Stimulated activated CD4-positive, alpha-beta T cell treated with anti-CD3 and anti-CD28 coated beads, TNF-alpha, amount 100 ng/mL, for 24 hours (primary cell): ENCODE measurements at places on chromosomes 11 and 22.

DNA sequence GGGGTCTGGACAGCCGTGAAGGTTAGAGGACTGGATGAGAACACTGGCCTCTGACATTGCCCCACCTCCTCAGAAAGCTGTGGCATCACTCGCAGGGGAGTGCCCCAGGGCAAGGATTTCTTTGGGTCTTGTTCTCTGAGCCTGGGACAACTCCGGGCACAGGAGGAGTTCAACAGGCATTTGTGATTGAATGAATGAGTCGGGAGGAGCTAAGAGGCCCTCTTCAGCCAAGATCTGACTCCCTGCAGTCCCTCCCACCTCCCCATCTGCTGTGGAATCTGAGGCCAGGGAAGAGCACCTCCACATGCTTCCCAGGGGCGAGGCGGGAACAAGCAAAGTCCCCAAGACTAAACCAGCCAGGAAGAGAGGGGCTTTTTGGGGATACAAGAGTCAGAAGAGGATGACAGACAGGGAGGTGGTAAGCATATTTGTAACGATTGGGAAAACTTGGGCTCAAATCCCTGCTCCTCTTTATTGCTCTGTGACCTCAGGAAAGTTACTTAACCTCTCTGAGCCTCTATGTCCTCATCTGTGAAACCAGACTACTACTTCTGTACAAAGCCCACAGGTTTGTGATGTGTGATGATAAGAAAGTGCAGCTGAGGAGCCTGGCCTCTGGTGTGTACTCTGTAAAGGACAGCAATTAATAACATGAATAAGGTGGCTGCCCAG, 6.4 kb downstream of the TP53I11 start:
- no peak for DNase-seq

DNA sequence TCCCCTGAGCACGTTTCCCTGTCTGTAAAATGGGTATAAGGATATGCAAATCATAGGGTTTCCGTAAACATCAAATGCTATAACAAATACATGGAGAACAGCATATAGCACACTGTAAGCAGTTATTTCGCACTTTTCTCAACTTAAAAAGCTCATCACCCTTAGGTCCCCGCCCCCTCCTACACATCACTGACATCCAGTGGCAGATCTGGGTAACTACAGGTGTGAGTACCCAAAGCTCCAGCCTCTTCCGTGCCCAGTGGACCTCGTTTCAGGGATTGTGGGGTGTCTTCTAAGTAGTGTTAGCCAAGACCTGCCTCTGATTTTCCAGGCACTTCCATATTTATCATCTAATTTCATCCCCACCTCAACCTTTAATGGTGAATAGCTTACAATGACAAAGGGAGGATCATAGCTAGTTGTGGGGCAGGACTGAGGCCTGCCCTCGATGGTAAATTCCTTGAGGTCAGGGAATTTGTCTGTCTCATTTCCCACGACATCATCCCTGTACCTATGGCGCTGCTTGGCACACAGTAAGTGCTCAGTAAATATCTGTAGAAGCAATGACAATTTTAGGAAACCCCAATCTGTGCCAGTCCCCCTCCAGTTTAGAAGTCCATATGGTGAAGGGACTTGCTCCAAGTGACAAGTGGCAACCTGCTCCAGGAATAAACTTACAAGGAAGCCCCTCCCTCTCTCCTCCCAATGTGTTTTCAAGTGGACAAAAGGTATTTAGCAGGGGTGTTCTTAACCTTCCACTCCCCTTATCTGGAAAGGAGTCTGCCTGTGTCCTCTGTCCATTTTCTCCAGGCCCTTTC, 340.5 kb downstream of the TENM4 start:
- DNase-seq = peak; percentile 19

- DNase-seq = no peak
Measured at GRCh38 chr22:36640106-36640672, 63.4 kb downstream of the CACNG2 start.

- DNase-seq = no peak
Measured at GRCh38 chr11:45038923-45039322, 88.2 kb upstream of the TP53I11 start.

DNA sequence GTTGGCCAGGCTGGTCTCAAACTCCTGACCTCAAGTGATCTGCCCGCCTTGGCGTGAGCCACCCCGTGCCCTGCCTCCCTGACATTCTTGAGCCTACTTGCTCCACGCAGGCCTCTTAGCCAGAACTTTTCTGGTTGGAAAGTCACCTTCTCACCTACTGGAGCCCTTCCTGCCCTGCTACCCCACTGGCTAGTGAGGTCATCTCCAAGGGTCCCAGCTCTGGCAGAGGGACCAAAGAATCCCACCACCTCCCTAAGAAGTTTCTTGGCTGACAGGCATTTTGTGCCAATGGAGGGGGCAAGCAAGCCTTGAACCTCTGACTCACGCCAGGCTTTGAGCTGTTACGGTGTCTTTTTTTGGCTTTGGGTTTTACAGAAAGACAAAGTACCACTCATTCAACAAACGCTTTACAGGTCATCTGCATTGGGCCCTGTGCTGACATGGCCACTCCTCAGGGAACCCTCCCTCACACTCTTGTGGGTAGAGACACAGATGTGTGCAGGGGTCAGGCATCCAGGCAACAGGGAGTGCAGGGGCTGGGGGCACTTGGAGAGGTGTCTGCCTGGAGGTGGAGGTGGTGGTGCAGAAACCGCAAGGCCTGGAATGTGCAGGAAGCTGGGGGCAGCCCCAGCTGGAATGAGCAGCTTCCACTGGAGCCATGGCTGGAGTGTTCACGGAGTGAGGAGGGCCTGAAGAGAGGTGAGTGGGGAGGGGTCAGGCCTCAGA, 27.1 kb upstream of the WNT11 start:
- DNase-seq = no peak

DNA sequence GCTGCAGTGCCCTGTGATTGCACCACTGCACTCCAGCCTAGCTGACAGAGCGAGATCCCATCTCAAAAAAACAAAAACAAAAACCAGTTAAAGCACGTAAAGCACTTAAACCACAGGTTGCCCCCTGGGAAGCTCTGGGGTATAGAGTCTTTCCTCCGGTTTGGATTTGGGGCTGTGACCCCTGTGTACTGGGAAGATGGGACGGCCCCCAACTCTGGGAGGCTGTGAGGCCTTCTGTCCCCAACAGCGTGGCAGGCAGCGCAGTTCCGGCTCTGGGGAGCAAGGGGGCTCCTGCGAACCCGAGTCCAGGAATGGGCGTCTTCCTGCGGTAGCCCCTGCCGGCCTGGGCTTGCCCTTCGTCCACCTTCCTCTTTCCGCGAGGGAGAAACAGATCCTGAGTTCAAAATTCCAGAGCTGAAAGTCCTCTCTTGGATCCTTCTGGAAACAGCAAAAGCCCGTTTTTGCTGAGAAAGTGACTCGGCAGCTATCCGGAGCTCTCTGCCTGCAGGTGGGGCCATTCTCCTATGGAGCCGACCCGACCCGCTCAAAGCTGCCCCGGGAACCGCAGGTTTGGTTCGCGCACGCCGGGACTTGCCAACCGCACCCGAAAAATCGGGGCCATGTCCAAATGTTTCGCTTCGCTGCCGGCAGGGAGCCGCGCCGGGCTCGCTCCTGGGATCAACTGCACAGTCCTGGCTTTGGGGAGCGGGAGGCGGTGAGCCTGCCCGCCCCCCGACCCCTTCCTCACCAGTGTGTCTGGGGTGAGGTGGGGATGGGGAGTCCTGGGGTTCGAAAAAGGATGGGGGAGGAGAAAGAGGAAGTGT, 36.3 kb upstream of the POLA2 start:
- DNase-seq = peak; percentile 31

GRCh38 chr11:15106201-15106965, 8.3 kb upstream of the INSC start:
- DNase-seq = no peak

DNA sequence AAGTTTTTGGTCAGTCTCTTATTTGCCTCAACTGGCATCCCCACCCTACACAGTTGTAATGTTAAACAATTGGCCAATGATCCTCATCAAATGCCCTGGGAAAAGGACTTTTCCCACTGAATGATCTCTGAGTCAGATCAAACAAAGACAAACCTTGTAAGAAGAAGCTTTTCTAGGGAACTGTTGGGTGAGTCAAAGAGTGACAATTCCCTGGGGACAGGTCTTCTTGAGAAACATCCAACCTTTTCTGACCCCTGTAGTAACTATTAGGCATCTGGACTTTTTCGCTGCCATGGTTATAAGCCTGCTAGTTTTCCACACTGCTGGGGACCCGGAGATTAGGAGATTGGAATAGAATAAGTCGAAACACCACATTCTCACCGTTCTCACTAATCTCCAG, 789.8 kb upstream of the API5 start:
- DNase-seq = no peak

GRCh38 chr11:17876827-17877226, 136.0 kb downstream of the SERGEF start:
- no peak for DNase-seq

DNA sequence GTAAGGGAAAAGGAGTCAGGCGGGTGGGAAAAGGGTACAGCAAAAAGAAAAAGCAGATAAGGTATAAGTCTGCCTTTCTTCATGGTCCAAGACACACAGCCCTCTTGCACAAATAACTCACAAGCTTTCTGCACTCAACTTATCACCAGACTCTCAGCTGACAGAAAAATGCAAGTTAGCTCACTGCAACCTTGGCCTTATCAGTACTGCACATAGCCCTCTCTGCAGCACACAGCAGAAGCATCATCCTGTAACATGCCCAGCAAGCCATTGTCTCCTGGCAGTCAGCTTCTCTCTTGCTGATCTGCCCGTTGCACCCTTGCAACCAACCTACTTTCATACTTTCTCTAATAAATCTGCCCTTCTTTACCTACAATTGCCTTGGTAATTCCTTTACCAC, 5.8 kb downstream of the ZBTB44 start:
- no peak for DNase-seq

DNA sequence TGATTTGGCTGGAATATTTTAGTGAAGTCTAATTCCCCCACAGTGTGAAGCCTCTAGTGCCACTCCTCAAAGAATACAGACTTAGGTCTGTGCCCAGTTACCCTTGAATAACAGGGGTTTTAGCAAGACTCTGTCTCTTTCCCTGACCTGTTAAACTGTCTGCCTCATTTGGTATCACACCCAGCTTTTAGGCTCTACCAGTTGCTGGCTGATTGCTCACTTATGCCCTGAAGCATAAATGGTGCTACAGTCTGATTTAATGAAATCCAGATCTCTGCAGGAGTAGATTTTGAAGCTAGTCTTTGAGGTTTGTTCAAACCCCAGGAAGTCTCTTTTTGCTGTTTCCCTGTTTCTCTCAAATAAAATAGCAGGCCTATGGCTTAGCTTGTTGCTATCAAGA, 45.2 kb upstream of the LIPT2 start:
- no peak for DNase-seq

- no peak for DNase-seq
Measured at GRCh38 chr22:42194104-42194851, 63.7 kb upstream of the CYP2D6 start.

DNA sequence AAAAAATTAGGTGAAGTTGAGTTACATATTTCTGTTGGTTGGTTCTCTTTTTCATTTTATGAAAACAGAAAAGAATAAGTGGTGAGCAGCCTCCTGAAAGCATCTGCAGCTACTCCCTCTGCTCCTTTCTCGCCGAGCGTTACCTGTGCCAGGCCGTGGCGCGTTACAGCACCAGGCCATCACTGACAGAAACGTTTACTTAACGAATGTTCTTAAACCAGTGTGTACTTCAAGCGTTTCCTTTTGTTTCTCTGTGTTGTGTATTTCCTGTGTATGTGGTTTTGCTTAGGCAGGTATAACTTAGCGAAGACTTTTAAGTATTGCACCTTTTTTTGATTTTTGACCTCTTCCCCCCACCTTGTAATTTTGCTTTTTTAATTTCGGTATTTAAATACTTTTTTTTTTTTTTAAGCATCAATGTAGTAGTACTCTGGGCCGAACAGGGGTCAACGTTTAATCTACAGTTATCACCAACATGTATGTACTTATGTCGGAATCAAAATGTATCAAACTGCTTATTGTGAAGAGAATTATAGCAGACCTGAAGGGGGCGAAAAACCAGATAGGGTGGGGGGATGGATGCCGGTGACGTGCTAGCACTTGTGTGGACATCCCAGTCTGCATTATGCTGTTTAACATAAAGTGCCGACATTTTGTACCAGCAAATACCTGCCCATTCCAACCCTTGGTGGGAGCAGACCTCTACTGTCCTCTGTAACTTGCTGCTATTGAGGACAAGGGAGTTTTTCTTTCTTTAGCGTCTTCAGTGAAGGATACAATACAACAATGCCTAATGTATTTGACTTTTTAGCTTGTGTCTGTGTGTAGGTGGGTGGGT, 21.6 kb upstream of the ADSL start:
- no peak for DNase-seq

DNA sequence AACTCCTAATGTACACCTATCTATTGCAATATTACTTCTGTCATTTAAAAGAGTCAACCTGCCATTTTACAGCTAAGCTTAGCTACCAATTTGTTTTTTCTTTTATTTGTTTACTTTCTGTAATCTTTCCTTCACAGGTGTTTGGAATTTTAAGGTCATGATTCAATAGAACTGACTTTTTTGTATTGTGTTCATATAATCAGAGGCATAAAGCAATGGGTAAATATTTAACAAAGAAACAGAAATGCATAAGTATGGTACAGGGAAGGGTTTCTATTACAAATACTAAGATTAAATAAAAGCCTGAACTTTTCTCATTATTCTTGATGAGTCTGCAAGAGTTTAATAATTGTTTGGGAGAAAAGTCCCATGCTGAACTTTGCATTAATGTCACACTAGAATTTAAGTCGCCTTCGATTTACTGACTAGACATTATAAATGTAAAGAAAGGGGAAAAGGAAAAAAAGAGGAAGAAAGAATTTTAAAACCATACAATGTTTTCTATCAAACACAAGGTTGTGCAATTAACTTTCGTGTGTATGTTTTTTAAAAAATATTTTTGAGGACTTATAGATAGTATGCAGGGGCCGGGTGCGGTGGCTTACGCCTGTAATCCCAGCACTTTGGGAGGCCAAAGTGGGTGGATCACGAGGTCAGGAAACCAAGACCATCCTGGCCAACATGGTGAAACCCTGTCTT, 35.0 kb upstream of the HIPK3 start:
- no peak for DNase-seq

- DNase-seq = no peak
Measured at GRCh38 chr11:73870261-73870660, 6.4 kb downstream of the COA4 start.

GRCh38 chr11:66345316-66345649, 379 bp upstream of the BRMS1 start:
- no peak for DNase-seq

DNA sequence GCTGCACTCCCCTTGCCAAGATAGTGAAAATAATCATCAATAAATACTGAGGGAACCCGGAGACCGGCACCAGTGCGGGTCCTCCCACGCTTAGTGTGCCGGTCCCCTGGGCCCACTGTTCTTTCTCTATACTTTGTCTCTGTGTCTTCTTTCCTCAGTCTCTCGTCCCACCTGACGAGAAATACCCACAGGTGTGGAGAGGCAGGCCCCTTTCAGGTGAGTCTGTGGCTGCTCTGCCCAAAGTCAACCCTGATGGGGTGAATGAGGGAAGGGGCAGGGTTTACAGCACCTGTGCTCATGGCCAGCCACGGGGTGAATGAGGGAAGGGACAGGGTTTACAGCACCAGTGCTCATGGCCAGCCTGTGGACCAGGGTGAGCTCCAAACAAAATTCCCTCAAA, 4.7 kb downstream of the BET1L start:
- no peak for DNase-seq

GRCh38 chr11:121367001-121367843, 74.7 kb downstream of the SC5D start:
- DNase-seq = no peak

- no peak for DNase-seq
Measured at GRCh38 chr11:75474240-75474639, 41.2 kb upstream of the KLHL35 start.

- DNase-seq = no peak
Measured at GRCh38 chr22:48474881-48475280, 1352.8 kb downstream of the BRD1 start.
